GM23338 (cell line): ENCODE measurements at places on chromosomes 11 and 22. TPM values are rescaled to one million over a fixed set of nuclear protein-coding genes. Genes with fewer than 3 reads are reported as not detected.

DNA sequence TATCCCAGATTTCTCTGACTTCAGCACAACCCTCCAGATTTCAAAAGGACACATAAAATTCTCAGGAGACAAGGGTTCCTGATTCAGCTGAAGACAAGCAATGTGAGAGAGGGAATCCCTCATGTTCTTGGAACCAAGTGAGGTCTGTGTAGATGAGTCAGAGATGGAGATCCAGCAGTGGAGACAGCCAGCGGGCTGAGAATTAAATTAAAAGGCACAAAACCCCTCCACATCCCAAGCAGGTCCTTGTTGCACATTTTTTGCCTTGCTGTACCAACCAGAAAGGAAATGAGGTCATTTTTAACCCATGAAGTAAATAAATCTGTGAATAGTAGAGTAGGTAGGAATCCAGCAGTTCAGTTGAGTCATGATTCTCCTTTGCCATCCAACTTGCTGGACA, 9.7 kb downstream of the MTNR1B start:
- H3K4me3 ChIP-seq = no peak overlapping the region
- H3K36me3 ChIP-seq = no peaks in the 10 kb centered on the region
- no peak overlapping the region for H3K27ac ChIP-seq
- H3K27me3 ChIP-seq = no peaks in the 10 kb centered on the region
- H3K4me1 ChIP-seq = no peaks in the 10 kb centered on the region

The KCNJ5 gene
- not detected in 2 replicates for total RNA-seq

The CAVIN3 gene
- 34.2 and 41.3 TPM in 2 replicates for total RNA-seq

GRCh38 chr22:39524089-39524752, 3.9 kb downstream of the ATF4 start:
- peaks cover 26% of the 10 kb centered on the region for H3K36me3 ChIP-seq
- 0 out of 2 replicates have a peak overlapping the region, but pooled peaks have one; percentile 59 for H3K27ac ChIP-seq
- no peak overlapping the region for H3K4me3 ChIP-seq
- peaks cover 36% of the 10 kb centered on the region for H3K4me1 ChIP-seq
- no peak for DNase-seq
- H3K27me3 ChIP-seq = no peaks in the 10 kb centered on the region

DNA sequence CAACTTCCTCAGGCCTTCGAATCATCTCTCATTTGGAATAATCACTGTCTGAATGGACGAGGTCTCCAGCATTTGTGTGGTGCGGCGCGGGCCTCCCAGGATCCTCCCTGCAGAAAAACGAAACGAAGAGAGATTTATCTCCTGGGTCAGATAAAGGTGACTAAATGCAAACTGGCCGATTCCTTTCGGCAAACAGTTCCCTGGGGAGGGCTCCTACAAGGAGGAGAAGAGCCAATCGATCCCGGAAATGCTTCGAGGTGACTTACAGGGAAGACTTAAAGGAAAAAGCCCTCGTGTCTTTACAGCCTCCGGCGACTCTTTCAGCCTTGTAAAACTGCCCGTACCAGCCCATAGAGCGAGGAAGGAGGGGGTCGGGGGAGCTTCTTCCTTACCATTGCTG, 126.5 kb downstream of the MIAT start:
- H3K27me3 ChIP-seq = peaks cover 14% of the 10 kb centered on the region; the same call in 1 of the 2 replicates
- H3K27ac ChIP-seq = no peak overlapping the region
- peaks cover 22% of the 10 kb centered on the region for H3K4me1 ChIP-seq
- DNase-seq = peak; percentile 54

The RFPL2 gene
- 1.3 TPM in 1 of 2 replicates, not detected in the other for total RNA-seq

DNA sequence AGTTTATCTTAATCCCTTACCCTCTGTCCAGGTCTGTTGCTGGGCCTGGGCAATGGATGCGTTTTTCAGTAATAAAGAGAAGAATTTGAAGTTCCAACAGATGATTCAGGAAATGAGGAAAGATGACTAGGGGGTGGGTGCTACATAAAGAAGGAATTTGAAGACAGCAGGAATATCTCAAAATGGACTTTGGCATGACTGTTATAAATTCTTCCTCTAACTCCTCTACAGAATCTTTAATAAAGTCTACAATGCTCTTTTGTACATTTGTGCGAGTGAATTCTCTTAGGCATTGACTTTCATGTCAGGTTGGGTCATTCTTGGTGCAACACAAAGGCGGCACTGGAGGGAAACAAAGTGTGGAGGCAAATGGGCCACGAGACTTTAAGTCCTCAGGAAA, 35.1 kb upstream of the PRSS23 start:
- H3K27me3 ChIP-seq = no peaks in the 10 kb centered on the region
- DNase-seq = no peak
- no peaks in the 10 kb centered on the region for H3K36me3 ChIP-seq
- no peaks in the 10 kb centered on the region for H3K4me1 ChIP-seq

- H3K4me3 ChIP-seq = peak overlapping the region; percentile 38; the same call in 1 of the 2 replicates
- peaks cover 87% of the 10 kb centered on the region for H3K27me3 ChIP-seq
- peaks cover 35% of the 10 kb centered on the region for H3K4me1 ChIP-seq
- H3K27ac ChIP-seq = no peak overlapping the region
- H3K36me3 ChIP-seq = no peaks in the 10 kb centered on the region
Observed at GRCh38 chr11:43573233-43573632, 107.3 kb upstream of the HSD17B12 start.

- no peaks in the 10 kb centered on the region for H3K27me3 ChIP-seq
- no peaks in the 10 kb centered on the region for H3K4me1 ChIP-seq
- no peak overlapping the region for H3K27ac ChIP-seq
- H3K4me3 ChIP-seq = no peak overlapping the region
- H3K36me3 ChIP-seq = no peaks in the 10 kb centered on the region
Observed at GRCh38 chr22:44925465-44926123, 84.2 kb downstream of the PHF21B start.

DNA sequence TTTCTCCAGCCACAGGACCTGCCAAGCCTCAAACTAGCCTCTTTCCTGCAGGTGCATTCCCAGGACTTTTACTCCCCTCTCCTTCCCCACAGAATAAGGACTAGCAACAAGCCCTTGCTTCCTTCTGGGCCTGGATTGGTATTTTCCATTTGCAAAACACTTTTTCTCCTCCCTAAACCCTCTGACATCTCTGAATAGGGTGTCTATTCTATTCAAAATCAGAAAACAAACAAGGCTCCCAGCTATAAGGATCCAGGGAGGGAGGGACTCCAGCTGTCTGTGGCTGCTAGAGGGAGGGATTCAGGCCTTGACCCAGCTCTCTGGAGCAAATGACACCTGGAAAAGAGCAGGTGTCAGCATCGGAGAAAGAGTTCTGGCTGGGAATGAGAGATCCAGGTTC, 168.5 kb upstream of the BDNF start:
- H3K4me3 ChIP-seq = no peak overlapping the region
- no peaks in the 10 kb centered on the region for H3K36me3 ChIP-seq
- H3K27ac ChIP-seq = no peak overlapping the region

The MS4A15 gene
- total RNA-seq = not detected in 2 replicates

GRCh38 chr22:34834059-34834458, 231.9 kb upstream of the ISX start:
- H3K27me3 ChIP-seq = no peaks in the 10 kb centered on the region
- H3K4me1 ChIP-seq = peaks cover 9% of the 10 kb centered on the region
- DNase-seq = no peak
- no peak overlapping the region for H3K4me3 ChIP-seq
- H3K36me3 ChIP-seq = no peaks in the 10 kb centered on the region

- H3K4me3 ChIP-seq = no peak overlapping the region
- H3K4me1 ChIP-seq = peaks cover 13% of the 10 kb centered on the region
- no peak overlapping the region for H3K27ac ChIP-seq
- H3K36me3 ChIP-seq = no peaks in the 10 kb centered on the region
Observed at GRCh38 chr11:115122274-115122673, 381.9 kb downstream of the CADM1 start.

DNA sequence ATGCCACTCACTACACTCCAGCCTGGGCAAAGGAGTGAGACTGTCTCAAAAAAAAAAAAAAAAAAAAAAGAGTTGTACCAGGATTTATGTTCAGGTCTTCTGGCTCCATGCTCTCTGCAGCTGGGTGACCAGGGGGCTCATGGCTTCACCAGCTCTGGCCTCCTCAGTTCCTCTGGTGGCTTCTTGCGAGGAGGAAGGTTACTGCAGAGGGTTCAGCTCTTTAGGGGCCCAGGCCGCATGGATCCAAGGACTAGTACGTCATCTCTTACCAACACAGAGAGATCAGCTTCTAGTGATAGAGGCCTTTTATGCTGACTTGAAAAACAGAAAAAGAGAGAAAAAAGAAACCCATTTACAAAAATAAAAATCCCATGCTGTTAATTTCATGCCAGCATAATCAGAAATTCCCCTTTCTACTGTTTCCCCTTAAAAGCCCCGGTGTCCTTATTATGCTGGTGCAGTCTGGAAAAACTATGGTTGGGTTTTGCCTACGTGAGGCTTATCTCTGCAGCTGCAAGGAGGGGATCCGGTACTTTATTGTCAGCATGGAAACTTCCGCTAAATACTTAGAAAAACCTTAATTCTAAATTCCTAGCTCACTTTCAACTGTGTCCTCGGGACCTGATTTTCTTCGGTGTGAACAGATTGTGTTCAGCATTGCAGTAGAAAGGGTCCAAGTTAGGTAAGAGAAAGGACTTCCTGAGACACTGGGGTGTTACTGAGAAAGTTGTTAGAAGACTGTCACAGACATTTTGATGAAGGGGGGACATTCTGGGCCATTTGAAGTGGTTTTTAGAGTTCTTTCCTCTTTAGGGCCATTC, 13.7 kb downstream of the ZBTB16 start:
- no peak overlapping the region for H3K4me3 ChIP-seq
- H3K27ac ChIP-seq = no peak overlapping the region
- peaks cover 25% of the 10 kb centered on the region for H3K4me1 ChIP-seq
- peaks cover 17% of the 10 kb centered on the region for H3K27me3 ChIP-seq
- no peak for DNase-seq

- no peaks in the 10 kb centered on the region for H3K27me3 ChIP-seq
- no peaks in the 10 kb centered on the region for H3K36me3 ChIP-seq
- no peak for DNase-seq
- no peak overlapping the region for H3K4me3 ChIP-seq
- H3K27ac ChIP-seq = no peak overlapping the region
Observed at GRCh38 chr11:72773291-72773690, 20.6 kb downstream of the STARD10 start.
